Activated CD8-positive, alpha-beta T cell treated with anti-CD3 and anti-CD28 coated beads, Interleukin-2, amount 10 ng/mL, durations not matched to agents 7 days and 5 days (primary cell): ENCODE measurements at places on chromosomes 6 and 20.
A peak's percentile ranks its signal among the peaks of the same experiment; 100 is the strongest.

GRCh38 chr6:161195386-161195785 is 78.5 kb downstream of the AGPAT4 start:
- no peak for DNase-seq

DNA sequence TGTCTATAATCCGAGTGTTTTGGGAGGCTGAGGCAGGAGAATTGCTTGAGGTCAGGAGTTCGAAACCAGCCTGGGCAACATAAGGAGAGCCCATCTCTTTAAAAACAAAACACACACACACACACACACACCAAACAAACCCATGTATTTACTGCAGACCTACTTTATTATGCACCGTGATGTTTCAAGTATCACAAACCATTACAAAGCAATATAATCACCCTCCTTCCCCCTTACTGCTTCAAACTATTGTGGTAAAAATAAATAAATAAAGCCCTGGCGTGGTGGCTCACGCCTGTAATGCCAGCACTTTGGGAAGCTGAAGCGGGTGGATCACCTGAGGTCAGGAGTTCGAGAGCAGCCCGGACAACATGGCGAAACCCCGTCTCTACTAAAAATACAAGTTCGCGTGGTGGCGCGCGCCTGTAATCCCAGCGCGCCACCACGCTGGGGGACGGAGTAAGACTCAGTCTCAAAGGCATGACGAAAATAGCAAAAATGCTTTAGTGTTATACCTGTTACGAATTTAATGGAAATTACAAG is 1.5 kb downstream of the TBCC start:
- no peak for DNase-seq

- DNase-seq, result peak; percentile 89
Observed at GRCh38 chr6:37182736-37183590, 13.0 kb downstream of the PIM1 start.

GRCh38 chr20:2946988-2947961 is 74.0 kb downstream of the PTPRA start:
- no peak for DNase-seq

DNA sequence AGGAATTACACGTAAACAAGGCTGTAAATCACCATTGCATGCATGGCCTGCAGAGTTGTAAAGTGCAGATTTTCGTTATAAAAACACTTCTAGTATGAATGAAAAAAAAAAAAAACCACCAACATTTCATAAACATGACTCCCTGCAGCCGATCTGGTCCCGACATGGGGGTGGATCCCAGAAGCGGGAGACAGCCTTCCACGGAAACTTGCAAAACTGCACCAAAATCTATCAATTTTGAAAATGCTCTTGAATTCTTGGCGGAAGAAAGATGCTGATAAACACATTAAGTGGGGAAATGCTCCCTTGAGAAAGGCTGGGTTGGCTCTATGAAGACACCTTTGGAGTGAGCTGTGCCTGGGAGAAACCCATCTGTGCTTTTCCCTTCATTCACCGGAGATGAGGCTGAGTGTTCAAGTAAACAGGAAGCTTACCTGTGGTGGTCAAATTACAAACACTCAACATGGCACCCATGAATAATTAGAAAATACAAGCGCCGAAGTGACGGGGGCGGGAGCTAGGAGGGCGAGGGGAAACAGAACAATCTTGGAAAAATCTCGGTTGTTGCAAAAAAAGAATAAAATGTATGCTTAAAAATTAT is 845 bp upstream of the ANKRD60 start:
- DNase-seq, result no peak

DNA sequence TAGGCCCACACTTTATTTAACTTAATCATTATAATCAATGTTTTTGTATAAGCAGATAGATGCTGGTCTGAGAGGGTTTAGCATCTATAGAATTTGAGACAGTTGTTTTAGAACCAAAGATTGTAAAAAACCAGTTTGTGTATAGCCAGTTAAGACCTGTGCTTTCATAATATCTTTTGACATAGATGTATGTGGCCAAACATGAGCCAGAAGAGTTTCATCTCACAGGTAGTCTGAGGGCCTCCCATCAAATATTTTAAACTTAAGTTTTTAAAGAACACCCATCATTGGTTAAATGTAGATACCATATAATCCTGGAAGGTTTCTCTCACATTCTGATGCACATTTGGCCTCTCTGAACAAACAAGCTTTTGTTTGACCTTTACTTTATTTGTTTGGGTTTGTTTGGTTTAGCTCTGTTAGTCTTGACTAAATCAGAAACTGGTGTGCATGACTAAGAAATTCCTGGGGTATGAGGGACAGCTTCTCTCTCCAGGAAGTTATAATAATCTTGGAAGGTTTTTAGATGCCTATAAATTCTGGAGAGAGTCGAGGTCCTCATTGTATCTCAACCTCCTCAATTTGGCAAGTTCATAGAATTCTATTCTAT is 58.0 kb upstream of the TMEM200A start:
- no peak for DNase-seq

- no peak for DNase-seq
Observed at GRCh38 chr6:12149944-12150510, 137.9 kb downstream of the HIVEP1 start.

DNA sequence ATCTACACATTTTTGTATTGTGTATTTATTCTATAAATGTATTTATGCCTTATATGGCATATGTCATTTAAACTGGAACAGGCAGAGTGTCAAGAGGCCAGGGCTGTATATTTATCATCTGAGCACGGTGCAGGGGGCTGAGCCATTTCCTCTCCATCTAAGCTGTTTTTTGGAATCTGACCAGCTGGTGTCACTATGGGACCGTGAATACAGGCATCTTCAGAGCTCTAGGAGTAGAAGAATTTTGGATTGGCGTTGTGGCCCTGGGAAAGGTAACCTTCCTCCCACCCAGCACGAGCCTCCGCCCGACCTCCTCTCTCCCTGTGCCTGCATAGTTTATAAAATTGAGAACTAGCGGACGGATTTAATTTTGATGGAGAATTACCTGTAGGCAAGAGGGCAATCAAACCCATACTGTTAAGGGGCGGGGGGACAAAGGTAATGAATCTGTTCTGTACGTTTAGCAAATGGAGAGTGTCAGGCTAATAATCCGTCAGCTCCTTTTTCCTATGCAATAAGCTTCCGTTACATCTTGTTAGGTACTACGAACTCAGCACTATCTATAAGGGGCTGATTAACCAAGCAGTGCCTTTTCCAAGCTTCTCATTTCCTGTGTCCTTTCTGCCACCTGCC is 29.0 kb upstream of the EEF1E1 start:
- peak; percentile 49 for DNase-seq

DNA sequence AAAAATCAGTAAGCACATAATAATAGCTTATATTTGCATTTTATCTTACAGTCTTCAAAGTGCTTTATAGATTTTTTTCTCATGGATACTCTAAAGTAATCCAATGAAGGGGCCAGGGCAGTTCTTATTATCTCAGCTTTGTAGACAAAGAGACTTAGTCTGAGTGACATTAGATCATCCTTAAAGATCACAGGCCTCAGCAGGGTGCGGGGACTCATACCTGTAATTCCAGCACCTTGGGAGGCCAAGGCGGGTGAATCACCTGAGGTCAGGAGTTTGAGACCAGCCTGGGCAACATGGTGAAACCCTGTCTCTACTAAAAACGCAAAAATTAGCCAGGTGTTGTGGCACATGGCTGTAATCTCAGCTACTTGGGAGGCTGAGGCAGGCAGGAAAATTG is 14.5 kb downstream of the FERMT1 start:
- DNase-seq, result no peak

- DNase-seq, result no peak
Observed at GRCh38 chr20:32078791-32079190, 26.7 kb downstream of the HCK start.

DNA sequence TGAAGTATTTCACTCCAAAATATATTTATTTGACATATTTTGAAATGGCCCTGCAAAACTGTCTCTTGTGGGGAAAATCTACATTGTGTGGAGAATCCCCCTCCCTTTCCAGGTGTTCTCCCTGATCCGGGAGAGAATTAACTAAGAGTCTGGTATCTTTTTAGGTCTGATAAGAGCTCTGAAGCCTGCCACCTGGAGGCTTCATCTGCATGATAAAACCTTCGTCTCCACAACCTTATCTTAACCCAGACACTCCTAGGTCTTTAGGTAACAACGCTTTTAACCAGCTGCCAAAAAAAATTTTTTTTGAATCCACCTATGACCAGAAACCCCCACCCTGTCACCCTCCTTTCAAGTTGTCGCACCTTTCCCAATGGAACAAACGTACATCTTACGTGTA is 43.0 kb downstream of the FAM184A start:
- DNase-seq, result no peak

GRCh38 chr6:156634951-156635371 is 142.2 kb upstream of the ARID1B start:
- no peak for DNase-seq

GRCh38 chr6:109075934-109076333 is 18.7 kb downstream of the SESN1 start:
- no peak for DNase-seq

GRCh38 chr6:166591961-166592520 is 5.6 kb upstream of the RAMACL start:
- no peak for DNase-seq

DNA sequence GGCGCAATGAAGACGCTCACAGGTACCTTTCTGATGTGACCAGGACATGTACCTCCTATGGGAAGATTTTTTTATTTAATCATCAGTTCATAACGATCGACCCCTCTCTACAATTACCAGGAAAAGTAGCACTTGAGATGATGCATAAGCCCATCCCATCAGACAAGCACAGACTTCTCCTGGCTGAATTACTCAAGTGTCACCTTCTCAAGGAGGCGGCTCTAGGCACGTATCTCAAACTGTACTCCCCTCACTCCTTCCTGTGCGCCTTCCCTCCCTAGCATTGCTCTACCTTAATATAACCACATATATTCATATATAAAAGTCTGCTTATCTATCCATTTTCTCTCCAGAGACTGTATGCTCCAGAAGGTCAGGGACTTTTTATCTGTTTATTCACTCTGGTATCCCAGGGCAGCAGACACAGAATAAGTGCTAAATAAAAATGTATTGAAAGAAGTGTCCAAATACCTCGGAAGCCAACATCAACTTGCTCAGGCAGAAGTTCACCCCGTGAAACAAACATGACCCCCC is 71.5 kb downstream of the CNKSR3 start:
- DNase-seq, result no peak

DNA sequence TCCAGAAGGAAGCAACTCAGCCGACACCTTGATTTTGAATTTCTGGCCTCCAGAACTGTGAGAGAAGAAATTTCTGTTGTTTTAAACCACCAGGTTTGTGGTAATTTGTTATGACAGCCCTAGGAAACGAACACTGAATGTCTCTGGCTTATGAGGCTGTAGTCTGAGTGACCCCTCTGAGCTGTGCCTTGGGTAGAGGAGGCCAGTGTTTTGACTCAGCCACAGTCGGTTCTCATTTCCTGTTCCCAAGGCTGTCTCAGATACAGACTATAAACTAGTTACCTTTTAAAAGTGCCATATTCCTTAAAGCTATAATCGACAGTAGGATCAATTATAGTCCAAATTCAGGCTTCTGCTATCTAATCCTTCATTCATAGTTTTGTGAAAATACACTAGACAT is 391.2 kb upstream of the MAP3K7 start:
- no peak for DNase-seq

DNA sequence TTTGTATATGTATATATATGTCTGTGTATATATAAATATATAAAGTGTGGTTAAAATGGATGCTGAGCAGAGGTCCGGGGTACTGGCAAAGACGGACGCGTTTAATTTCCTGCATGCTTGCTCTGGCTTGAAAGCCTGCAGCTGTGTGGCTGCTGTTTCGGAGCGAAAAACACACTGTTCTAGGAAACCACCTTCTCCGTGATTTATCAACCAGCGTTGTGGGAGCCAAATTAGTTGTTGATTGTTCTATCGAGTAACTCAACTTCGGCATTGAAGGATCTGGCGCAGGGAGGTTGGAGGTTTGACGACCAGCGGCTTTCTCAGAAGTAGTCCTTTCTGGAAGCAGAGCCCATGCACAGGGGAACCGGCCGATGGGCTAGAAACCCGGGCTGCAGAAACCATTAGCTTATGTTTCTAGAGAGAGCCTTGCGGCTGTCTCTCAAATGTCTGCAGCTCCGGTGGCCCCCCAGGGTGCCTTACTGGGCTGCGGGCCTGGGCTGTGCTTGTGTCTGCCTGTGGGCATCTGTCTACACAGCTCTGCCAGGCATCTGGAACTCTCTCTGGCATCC is 81.8 kb downstream of the EDN3 start:
- DNase-seq, result no peak

GRCh38 chr6:3320238-3320811 is 61.6 kb downstream of the PSMG4 start:
- no peak for DNase-seq

DNA sequence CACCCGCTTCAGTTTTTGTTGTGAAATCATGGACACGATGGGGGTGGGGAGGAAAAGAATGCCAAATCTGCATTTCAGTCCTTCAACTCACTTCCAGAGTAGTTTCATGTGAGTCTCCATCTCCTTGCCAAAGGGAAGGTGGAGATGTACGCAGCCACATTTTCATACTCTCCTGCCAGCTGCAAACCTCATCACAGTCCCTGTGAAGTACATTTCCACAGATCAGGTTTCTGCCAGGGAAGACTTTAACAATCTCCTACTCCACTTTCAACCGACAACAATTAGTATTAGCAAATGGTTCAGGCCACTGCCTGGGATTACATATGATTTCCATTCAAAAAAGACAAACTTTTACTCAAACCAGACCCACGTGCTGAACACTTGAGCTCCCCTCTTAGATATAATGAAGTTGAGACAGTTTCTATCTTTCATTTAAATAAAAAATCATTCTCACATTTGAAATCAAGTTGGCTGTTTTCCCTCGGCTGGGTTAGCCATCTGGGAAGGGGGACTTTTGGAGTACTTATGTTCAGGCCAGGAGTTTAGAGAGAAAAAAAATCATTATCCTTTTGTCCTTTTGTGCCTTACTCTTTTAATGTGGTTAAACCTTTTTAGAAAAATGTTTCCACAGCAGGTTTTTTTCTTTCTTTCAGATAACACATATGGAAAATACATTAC is 51.0 kb upstream of the CEP162 start:
- DNase-seq, result no peak

GRCh38 chr6:151497905-151498304 is 4.1 kb downstream of the CCDC170 start:
- DNase-seq, result no peak

- peak; percentile 16 for DNase-seq
Observed at GRCh38 chr6:166779963-166780683, 153.1 kb upstream of the RPS6KA2 start.

DNA sequence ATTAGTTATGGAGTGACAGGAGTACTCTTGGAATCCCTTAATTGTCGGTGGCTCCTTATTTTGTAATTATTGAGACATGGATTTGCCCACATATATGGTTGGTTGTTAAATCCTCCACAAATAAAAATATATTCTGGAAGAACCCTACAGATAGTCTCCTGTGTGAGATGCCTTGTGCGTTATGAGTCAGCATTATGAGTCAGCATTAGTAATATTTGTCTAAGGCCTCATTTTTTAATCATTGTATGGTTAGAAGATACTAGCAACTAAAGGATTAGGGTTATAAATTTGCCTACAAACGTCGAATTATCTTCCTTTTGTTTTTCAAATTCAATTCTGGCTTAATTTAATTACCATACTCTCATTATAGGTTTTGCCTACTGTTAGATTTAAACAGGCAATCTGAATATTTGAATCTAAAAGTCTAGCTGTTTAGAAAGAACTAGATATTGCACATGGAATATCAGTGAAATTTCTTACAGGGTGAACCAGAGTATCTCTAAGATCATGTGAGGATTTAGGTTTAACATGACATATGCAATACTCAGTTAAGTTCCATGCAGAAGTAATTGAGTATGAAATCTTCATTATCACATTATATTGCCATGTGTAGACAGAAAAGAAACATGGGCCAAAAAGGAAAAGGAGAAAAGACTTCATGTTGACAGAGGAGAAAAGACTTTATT is 5.9 kb downstream of the C6orf58 start:
- no peak for DNase-seq

- no peak for DNase-seq
Observed at GRCh38 chr6:85389151-85389797, 60.6 kb upstream of the NT5E start.
